ENCODE measurements at places on chromosomes 1 and 21.

DNA sequence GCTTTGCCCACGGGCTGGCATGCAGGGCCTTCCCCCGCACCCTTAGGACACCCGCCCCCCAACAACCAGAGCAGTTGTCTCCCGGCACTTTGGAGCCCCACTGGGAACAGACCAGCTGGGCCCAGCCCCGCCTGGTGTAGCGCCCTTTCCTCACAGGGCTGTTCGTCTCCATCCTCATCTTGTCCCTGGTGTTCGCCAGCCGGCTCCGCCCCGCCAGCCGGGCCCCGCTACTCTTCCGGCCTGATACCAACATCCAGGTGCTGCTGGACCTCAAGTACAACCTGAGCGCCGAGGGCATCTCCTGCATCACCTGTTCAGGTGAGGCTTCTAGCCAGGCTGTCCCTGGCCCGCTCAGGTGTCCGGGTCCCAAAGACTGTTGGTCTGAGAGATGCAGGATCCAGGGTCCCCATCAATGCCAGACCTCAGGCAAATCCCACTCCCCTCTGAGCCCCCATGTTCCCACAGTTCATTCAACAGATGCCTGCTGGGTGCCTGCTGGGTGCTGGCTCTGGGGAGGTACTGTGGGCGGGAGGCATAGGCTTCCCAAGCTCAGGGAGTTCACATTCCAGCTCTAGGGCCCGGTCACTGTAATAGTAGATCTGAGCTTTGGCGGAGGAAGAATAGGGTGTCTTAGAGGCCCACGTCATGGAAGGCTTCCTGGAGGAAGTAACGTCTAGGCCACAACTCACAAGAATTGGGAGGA is 41.7 kb downstream of the DISP3 start:
- H3K4me3 ChIP-seq = no peak overlapping the region
- no peaks in the 10 kb centered on the region for H3K4me1 ChIP-seq
- H3K36me3 ChIP-seq = no peaks in the 10 kb centered on the region
- H3K27me3 ChIP-seq = no peaks in the 10 kb centered on the region
- DNase-seq = no peak

- H3K4me1 ChIP-seq = no peaks in the 10 kb centered on the region
- H3K4me3 ChIP-seq = no peak overlapping the region
- peaks cover 7% of the 10 kb centered on the region for H3K27me3 ChIP-seq
- DNase-seq = no peak
- no peak overlapping the region for H3K27ac ChIP-seq
Measured at GRCh38 chr1:47935163-47935562, 62.0 kb downstream of the TRABD2B start.

DNA sequence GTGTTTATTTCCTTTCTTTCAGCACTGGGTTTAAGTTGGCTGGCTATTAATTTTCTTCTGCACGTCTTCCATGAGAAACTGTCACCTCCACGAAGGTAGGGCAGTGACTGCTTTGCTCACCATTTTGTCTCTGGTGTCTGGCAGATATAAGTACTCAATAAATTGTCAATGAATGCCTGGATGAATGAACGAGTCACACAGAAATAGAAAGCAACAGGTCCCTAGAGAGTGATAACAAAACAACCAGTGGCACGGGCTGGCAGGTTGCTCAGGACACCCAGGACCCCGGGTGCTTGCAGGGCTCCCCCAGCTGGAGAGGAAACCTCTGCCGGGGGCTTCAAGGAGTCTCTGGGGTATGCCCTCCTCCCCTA is 3.2 kb upstream of the MYOC start:
- H3K4me3 ChIP-seq = no peak overlapping the region
- H3K27me3 ChIP-seq = peaks cover 19% of the 10 kb centered on the region
- no peak overlapping the region for H3K27ac ChIP-seq
- peaks cover 7% of the 10 kb centered on the region for H3K4me1 ChIP-seq

- DNase-seq = no peak
- no peak overlapping the region for H3K27ac ChIP-seq
- H3K36me3 ChIP-seq = no peaks in the 10 kb centered on the region
- no peak overlapping the region for H3K4me3 ChIP-seq
- H3K4me1 ChIP-seq = no peaks in the 10 kb centered on the region
- no peaks in the 10 kb centered on the region for H3K27me3 ChIP-seq
Measured at GRCh38 chr1:71582673-71583072, 501.8 kb upstream of the ZRANB2 start.

- no peak overlapping the region for H3K4me3 ChIP-seq
- no peak for DNase-seq
- peaks cover 13% of the 10 kb centered on the region for H3K27me3 ChIP-seq
- H3K4me1 ChIP-seq = no peaks in the 10 kb centered on the region
Measured at GRCh38 chr21:41605178-41605933, 97.4 kb upstream of the TMPRSS2 start.

GRCh38 chr21:22703521-22703920 is 1705.3 kb downstream of the NCAM2 start:
- DNase-seq = no peak
- H3K27ac ChIP-seq = no peak overlapping the region
- no peaks in the 10 kb centered on the region for H3K36me3 ChIP-seq
- no peak overlapping the region for H3K4me3 ChIP-seq

DNA sequence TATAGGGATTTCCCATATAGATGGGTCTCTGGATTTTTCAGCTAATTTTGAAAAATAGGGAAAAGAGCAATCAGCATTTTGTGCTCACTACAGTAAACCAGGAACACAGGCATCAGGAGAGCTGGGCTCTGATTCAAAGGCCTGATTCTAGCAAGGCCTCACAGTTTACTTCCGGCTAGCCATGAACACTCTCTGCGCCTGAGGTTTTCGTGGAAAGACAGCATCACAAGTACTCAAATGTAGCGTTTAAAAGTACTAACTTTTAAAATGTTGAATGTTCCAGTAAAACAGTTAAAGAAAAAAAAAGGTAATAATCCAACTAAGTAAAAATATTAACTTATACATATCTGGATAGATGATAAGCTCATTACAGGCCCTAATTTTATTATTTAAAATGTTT is 120.6 kb downstream of the SLC45A1 start:
- no peak overlapping the region for H3K27ac ChIP-seq
- no peak overlapping the region for H3K4me3 ChIP-seq
- no peaks in the 10 kb centered on the region for H3K27me3 ChIP-seq
- H3K36me3 ChIP-seq = peaks cover 4% of the 10 kb centered on the region

DNA sequence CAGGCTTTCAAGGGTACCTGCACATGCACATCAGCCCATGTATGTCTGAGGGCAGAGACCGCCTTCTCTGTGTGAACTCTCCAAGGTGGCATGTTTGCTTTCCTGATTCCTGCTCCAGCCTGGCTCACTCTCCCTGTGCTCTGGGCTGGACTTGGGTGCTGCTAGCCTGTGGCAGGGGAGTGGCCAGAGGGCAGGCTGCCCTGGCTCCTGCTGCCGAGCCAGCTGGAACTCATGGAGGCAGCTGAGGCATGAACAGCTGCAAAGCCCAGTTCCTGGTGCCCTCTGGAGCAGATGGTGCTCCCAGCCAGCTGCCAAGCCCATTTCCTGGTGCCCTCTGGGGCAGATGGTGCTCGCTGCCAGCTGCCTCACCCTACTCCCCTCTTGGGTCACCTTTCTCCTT is 7.6 kb downstream of the UBL4B start:
- peaks cover 21% of the 10 kb centered on the region for H3K27me3 ChIP-seq
- no peak overlapping the region for H3K4me3 ChIP-seq
